ENCODE measurements at places on chromosomes 3 and 15.

GRCh38 chr3:20958161-20958560, 772.2 kb upstream of the SGO1 start:
- no peak for DNase-seq

GRCh38 chr15:69857686-69858391, 239.9 kb downstream of the TLE3 start:
- DNase-seq = no peak

DNA sequence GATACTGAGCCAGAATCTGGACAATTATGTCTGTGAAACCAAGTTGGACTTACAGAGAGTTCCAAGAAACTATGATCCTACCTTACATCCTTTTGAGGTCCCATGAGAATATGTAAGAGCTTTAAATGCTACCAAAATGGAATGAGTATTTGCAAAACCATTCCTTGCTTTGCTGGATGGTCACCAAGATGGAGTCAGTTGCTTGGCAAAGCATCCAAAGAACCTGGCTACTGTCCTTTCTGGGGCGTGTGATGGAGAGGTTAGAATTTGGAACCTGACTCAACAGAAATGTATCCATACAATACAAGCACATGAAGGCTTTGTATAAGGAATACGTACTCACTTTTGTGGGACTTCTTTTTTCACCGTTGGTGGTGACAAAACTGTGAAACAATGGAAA, 36.2 kb downstream of the AP4E1 start:
- no peak for DNase-seq

GRCh38 chr3:108060331-108060730, 30.5 kb downstream of the CD47 start:
- no peak for DNase-seq

DNA sequence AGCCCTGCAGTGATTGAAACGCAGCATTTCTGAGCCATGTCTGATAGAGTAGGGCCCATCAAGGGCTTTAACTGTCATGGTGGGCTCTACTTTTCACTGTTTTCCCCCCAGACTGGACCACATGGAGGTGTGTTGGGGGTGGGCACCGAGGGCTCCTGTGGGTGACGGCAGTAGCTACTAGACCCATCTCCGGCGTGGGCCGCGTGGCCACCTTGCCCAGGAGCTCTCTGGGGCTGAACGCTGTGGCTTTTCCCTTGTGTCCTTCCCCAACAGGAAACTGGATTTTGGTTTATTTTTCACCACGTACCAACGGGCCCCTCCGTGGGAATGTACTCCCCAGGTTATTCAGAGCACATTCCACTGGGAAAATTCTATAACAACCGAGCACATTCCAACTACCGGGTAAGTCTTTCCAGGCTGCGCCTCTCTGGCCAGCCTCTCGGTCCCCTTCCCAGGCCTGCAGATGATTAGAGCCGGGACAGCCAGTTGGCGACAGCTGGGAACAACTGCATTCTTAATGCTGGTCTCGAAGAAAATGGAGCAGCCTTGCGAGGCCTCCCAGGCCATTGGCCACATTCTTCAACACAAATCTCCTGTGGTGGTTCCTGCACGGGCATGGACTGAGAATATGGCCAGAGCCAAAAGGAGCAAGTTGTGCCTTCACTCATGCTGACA, 67.7 kb downstream of the MESD start:
- no peak for DNase-seq

DNA sequence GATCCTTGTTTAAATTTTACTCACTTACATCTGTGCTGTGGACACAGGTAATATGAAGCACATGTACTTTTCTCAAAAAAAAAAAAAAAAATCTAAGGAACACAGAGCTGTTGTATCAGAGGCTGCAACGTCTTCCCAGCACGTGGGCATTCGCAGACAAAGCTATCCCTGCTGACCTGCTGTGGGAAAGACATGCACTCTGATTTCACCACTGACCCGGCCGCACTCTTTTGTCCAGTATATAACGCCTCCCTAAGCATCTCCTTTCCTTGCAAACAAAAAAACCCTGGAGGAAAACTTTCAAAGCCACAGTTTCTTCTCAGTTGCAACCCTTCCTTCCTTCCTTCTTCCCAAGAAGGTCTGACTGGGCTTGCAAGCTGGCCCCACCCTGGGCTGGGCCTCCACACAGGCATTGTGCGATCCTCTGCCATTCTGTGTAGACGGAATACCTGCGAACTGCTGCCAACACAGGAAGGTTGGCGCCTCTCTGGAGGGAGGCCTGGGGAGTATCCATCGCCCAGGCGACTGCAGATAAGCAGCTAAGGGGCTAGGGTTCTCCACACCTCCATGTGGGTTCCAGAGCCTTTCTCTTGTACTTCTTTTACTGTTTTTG, 50.8 kb downstream of the SLC12A8 start:
- no peak for DNase-seq

DNA sequence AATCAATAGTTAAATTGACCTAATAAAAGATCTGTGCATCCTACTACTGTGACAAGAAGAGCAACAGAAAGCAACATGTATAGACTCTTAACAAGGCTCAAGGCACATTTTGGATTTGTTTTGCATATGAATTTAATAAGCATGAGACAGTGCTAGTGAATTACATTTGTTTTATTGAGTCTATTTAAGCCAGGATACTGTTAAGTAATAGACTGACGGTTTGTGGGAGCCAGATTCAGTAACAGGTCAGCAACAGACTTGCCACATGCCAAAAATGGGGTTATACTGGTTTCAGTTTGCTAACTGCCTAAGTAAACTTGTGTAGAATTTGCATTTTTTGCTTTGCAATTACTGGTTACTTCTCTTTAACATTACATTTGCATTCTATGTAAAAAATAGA, 54.0 kb downstream of the MBNL1 start:
- no peak for DNase-seq

DNA sequence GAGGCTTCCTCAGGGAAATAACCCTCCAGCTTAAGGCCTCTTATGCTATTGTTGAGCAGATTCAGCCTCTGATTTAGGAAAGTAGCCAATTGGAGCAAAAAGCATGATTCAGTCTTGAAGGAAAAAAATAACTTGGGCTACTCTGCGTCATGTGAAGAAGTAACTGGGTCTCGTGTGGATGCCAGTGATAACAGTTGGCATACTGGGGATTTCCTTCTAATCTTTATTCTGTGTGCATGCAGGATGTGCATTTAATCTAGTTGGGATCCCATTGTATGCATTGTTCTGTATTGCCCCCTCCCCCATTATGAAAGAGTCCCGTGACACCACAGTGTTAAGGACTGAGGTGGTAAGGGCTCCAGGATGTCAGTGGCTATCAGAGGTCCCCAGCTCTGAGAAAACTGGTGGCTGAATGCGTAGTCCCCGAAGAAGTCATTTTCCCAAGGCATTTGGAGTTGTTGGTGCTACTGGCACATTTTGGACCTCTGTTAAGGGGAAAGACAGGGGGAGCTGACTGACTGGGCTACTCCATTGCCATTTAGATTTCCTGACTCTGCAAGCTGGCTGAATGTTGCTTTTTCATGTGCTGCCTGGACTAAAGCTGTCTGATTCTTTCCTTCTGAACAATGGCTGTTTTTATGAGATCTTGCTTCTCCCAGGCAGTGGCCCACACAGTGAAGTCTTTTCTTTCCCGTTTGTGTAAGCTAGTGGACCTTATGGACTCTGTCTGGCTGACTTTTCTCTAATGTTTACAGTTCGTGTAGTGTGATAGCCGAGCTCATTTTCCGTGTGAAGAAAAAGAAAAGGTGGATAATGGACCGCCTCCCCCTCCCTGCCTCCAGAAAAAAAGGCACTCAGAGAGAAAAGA, 38.4 kb upstream of the TRAK1 start:
- DNase-seq = no peak

DNA sequence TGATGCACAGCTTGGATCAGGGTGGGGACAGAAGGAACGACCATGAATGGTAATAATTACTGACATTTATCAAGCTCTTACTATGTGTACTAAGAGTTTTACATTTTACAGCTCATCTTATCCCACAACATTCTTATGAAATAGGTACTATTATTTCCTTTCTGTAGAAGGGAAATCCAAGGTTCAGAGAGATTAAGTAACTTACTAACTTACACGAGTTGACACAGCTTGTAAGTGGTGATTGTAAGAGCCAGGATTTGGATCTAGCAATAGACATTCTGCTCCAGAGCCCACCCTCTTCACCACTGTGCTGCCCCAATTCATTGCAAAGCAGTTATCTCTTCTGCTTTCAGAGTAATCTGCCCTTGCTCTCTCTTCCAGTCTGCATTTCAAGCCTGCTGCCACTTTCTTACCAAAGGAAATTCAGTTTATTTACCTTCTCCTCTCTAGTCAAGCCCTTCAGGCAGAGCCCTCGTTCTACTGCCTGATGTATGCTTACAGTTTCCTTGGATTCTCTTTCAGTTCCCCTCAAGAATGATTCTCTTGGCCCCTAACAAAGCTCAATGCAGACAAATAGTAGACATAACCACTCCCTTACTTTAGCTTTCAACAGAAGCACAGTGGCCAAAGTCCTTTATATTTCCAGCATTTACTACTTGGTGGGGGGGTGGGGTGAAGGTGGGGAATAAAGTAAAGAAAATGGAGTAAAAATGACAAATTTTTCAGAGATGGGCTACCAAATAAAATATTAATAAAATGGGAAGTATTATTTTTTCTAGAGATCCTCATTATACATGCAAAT, 65.8 kb downstream of the ATP8B4 start:
- DNase-seq = no peak

GRCh38 chr3:134609821-134610431, 40.9 kb downstream of the KY start:
- no peak for DNase-seq

DNA sequence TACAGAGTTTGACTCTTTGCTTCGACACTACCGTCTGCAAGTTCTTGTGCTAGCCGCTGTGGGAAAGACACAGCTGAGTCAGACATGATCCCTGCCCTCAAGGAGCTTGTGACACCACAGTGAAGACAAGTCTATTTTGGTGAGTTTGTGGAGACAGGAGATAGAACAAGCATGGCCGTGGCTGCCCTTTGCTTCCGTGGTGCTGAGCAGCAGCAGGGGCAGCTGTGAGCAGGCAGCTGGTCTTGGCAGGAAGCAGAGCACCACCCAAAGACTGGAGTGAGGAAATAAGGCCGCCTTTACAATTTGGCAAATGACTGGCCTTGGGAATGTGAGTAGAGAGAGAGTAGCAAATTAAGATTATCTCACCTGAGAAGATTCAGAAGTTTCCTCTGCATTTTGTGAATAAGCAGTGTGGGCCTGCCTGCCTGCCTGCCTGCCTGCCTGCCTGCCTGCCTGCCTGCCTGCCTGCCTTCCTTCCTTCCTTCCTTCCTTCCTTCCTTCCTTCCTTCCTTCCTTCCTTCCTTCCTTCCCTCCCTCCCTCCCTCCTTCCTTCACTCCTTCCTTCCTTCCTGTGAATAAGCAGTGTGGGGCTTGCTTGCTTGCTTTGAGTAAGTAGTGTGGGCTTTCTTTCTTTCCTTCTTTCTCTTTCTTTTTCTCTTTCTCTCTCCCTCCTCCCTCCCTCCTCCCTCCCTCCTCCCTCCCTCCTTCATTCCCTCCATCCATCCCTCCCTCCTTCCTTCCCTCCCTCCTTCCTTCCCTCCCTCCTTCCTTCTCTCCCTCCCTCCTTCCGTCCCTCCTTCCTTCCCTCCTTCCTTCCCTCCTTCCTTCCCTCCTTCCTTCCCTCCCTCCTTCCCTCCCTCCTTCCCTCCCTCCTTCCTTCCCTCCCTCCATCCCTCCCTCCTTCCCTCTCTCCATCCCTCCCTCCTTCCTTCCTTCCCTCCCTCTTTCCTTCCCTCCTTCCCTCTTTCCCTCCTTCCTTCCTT, 1.6 kb upstream of the GCNT3 start:
- no peak for DNase-seq

- DNase-seq = no peak
Measured at GRCh38 chr3:183537295-183537730, 18.2 kb downstream of the KLHL6 start.

DNA sequence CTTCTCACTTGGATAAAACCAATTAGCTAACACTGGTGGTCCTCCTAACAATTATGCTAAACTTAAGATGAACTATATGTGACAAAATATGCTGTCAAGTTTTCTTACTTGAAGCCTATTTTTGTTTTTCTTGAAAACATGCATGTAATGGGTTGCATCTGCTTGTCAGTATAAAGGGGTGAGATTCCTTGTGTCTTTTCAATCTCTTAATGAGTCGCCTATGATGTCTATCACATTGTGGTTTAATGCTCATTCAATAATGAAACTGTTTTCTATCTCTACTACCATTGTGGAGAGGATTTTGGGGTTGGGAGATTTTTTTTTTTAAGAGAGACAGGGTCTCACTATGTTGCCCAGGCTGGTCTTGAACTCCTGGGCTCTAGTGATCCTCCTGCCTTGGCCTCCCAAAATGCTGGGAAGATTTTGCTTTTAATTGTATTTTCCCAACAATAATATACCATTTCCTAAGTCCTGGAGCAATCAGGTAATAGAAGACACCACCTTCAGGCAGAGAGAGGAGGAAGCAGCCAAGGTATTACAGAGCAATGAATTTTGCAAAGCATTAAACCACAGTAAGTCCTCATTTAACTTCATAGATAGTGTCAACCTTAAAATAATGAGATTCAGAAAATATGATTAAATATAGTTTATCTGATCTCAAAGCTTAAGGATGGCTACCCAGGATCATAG, 17.4 kb upstream of the TRMT10C start:
- DNase-seq = no peak

DNA sequence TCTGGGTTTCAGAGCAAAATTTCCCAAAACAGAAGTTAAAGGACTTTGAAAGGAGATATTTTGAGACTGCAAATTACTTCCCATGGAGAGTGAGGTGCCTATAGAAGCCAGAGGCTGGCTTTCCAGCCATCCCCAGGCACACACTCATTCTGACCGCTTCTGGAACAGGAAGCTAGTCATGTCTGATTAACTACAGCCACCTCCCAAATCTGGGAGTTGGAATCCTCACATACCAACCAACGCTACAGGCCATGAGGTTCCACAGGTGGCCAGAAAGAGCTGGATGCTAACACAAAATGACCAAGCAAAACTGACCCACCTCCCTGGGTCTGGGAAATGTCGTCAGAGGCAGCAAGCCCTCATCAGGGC, 87.2 kb downstream of the SNRK start:
- no peak for DNase-seq

- no peak for DNase-seq
Measured at GRCh38 chr3:140842984-140843649, 98.5 kb upstream of the SLC25A36 start.

DNA sequence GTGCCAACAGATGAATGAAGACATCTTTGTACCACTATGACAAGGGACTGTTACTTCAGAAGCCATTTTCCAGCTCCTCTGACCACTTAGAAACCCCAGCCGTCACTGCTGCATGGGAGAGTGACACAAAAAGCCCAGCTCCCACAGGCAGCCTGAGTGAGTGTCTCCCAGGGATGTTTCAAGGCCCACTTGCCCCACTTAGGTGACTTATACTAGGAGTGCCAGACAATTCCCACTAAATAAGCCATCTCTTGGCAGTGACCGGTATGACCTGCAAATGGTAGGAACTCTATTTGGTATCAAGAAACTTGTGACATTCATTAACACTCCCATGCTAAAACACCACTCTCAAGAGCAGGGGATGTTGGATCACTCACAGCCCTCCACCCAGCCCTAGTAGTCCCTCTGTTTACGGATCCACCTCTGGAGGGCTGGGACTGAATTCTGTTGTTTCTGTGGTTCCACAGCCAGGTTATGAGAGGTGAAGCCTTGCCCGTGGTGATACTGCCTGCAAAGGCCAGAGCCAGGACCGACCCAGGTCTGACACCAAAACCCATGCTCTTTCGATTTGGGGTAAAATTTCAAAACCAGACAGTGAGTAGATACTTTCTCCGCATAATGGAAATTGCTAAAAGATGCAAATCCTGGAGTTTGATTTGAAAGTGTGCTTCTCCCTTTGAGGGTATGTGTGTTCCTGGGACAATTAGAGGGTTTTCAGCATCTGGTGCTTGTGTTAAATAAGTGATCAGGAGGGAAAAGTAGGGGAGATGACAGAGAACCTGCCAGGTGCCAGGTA, 14.5 kb downstream of the RBP1 start:
- no peak for DNase-seq

All from right lobe of liver (tissue), 6 donors.